ENCODE measurements at places on chromosomes 2 and 18.

DNA sequence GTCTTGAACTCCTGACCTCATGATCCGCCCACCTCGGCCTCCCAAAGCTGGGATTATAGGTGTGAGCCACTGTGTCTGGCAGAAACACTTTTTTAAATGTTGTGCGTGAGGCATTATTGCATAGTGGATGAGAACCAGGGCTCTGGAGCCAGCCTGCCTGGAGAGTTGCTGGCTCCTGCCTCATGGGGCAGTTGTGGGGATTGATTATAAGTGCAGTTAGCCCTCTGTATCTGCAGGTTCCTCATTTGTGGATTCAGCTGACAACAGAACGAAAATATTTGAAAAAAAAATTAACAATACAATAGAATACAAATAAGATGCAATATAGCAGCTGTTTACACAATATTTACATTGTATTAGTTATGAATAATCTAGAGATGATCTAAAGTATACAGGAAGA is 129.4 kb upstream of the EML6 start:
- DNase-seq = no peak

DNA sequence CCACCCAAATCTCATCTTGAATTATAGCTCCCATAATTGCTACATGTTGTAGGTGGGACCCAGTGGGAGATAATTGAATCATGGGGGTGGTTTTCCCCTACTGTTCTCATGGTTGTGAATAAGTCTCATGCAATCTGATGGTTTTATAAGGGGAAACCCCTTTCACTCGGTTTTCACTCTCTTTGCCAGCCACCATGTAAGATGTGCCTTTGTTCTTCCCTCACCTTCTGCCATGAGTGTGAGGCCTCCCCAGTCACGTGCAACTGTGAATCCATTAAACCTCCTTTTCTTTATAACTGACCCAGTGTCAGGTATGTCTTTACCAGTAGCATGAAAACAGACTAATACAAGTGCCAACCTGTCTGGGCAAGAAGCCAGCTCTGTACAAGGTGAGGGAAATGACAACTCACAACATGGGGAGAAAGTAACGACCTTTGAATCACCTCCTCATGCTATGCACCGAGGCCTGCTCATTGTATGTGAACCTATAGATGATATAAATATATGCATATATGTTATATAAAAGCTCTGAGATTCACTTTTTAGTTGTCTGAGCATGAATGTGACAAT is 162.2 kb downstream of the ALPK2 start:
- DNase-seq = no peak

GRCh38 chr2:225488743-225489142 is 89.2 kb downstream of the NYAP2 start:
- DNase-seq = no peak

DNA sequence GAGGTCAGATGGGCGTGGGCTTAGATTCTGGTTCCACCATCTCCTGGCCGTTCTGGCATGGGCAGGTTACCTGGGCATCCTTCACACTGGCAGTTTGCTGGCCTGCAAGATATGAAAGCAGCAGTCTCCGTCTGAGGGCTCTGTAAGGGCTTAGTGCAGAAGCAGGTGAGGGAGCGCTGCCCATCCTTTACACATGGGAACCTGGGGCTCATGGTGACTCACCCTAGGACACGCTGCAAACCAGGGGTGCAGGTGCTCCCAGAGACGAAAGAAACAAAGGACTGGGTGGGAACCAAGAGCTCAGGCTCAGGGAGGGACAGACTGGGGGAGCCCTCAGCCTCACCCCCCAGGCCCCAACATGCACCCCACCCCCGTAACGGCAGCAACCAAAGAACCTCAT is 10.7 kb upstream of the ID2 start:
- DNase-seq = no peak

DNA sequence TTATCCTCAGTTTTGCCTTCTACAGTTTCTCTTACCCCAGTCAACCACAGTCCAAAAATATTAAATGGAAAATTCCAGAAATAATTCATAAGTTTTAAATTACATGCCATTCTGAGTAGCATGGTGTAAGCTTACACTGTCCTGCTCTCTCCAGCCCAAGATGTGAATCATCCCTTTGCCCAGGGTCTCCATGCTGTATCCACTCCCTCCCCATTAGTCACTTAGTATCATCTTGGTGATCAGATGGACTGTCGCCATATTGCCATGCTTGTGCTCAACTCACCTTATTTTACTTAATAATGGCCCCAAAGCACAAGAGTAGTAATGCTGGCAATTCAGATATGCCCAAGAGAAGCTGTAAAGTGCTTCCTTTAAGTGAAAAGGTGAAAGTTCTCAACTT is 18.5 kb upstream of the CCNT2 start:
- no peak for DNase-seq

DNA sequence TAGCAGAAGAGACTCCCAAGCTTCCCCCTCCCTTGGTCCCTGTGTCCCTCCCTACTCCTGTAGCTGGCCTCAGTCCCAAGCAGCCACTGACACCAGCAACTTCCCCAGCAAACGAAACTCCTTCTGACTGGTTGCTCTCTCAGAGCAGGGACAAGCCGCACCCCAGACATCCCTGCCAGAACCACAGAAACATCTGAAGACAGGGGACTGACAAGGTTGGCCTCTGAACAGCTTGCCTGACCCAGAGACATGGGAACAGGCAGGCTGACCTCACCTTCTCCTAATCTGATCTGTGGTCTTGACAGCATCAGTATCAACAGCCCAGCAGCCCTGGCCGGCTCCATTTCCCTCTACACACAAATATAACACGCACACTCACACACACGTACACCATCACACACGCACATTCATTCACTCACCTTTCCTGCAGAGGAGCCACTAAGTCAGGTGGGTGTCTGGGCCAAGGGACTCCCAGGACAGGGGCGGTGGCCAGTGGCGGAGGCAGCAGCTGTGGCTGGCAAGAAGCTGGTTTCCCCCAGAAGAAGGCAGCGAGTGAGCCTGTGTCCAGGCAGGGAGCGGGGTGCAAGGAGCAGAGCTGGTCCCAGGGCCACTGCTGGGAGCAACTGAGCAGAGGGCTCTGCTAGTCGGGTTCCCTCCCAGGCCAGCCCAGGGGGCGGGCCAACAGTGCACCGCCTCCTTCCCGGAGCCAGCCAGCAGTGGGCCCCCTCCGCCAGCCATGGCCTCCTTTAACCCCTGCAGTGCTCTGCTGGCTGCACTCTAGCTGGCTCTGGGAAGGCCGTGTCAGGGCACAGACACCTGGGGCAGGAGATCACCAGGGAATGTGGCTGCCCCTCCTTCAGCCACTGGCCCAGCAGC is 59.1 kb downstream of the TNS1 start:
- DNase-seq = no peak

DNA sequence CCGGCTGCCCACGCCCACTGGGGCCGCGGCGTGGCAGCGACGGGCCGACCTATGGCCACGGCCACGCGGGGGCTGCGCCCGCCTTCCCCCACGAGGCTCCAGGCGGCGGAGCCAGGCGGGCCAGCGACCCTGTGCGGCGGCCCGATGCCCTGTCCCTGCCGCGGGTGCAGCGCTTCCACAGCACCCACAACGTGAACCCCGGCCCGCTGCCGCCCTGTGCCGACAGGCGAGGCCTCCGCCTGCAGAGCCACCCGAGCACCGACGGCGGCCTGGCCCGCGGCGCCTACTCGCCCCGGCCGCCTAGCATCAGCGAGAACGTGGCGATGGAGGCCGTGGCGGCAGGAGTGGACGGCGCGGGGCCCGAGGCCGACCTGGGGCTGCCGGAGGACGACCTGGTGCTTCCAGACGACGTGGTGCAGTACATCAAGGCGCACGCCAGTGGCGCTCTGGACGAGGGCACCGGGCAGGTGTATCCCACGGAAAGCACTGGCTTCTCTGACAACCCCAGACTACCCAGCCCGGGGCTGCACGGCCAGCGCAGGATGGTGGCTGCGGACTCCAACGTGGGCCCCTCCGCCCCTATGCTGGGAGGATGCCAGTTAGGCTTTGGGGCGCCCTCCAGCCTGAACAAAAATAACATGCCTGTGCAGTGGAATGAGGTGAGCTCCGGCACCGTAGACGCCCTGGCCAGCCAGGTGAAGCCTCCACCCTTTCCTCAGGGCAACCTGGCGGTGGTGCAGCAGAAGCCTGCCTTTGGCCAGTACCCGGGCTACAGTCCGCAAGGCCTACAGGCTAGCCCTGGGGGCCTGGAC is 253.2 kb downstream of the GLI2 start:
- DNase-seq = no peak

DNA sequence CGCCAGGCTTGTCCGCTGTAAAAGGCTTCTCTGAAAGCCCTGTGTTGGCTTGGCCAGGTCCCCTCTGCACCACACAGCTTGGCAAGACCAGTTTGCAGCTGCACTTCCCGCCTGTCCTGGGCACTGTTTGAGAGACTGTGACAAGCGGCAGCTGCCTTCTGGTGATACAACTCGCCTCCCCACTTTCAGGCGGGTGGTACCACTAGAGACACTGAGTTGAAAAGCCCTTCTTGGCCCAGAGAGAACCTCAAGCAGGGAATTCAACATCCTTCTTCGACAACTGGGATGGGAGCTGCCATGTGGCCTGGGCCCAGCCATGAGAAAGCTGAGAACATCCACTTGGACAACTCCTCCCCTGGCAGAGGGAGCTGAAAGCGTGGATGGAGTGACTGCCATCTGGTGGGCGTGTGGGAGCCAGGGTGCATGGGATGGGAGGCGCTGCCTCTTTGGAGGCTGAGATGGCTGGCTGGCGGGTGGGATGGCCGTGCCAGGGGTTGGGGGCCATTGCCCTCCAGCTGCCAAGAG is 125.5 kb upstream of the REV1 start:
- no peak for DNase-seq

DNA sequence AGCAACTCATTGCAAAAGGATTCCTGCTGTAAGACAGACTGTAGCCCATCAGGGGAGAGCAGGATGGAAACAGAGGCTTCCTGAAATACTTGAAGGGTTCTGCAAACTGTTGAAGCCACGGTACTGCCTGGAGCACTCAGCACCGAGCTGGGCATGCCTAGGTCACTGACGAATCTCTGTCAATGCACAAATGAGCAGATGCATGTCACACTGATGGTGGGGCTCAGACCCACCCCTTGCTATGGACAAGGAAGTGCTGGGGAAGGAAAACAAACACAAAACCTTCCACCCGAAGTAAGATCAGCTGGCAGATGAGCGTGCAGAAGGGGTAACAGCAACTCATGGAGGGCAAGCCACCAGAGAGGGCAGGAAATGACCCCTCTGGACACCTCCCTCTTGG is 136.7 kb downstream of the BCL2 start:
- DNase-seq = no peak

- no peak for DNase-seq
These were observed 207.0 kb downstream of the CYP26B1 start for GRCh38 chr2:71940695-71941094.

- no peak for DNase-seq
These were observed 101.1 kb upstream of the NCK2 start for GRCh38 chr2:105643405-105644173.

- no peak for DNase-seq
These were observed 44.4 kb upstream of the ACAA2 start for GRCh38 chr18:49857708-49858107.
